ENCODE measurements at places on chromosomes 16 and 17.

- no peak for DNase-seq
Measured at GRCh38 chr16:83996481-83997252, 28.6 kb downstream of the NECAB2 start.

DNA sequence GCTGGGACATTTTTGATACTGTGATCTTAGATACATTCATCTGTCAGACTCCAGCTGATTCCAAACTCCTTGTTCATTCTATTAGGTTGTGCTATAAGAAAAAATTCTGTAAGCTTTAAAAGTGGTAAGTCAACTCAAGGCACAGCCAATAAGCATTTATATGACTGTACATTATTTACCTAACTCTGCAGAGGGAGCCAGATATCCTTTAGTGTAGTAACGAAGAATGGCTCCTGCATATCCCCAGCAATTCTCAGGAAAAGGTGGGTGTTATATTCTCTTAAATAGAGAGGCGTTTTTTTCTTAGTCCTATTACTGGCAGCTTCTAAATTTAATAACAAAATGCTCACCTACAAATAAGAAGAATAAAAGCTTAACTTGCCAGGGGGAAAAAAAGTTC, 374.3 kb upstream of the GOT2 start:
- DNase-seq, result no peak

DNA sequence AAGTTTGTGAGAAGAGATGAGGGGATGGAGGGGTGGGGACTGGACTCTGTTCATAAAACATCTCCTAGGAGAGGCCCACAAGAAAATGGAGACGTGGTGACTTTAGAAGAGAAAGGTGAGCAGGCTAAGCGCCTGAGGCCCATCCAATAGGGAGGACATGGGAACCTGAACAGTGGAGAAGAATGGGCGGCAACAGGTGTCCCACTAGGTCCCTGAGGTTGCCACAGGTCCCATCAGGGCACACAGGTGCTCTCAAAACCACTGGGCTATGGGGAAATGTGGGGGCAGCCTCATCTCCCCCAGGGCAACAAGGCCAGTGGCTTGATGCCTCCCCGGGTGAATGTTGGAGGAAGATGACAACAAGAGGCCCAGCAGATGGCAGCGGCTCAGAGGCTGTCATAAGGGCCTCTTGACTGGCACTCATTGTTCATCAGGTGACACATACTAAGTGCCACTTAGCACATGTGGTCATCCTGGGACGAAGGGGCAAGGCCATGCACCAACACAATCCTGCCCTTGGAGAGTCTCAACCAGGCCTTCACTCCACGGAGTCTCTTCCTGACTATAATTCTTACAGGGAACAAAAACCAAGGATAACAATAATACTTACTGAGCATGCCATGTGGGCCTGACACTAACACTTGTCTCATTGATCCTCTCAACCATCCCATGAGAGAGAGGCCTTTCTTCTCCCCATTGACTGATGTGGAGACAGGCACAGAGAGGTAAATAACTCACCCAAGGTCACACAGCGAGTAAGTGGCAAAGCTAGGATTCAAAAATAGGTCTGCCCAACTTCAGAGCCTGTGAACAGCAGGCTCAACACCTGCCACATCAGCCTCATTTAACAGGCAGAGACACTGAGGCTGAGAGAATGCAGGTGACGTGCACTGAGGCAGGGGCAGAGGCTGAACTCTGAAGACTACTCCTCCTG, 38.0 kb downstream of the CUEDC1 start:
- DNase-seq, result no peak

DNA sequence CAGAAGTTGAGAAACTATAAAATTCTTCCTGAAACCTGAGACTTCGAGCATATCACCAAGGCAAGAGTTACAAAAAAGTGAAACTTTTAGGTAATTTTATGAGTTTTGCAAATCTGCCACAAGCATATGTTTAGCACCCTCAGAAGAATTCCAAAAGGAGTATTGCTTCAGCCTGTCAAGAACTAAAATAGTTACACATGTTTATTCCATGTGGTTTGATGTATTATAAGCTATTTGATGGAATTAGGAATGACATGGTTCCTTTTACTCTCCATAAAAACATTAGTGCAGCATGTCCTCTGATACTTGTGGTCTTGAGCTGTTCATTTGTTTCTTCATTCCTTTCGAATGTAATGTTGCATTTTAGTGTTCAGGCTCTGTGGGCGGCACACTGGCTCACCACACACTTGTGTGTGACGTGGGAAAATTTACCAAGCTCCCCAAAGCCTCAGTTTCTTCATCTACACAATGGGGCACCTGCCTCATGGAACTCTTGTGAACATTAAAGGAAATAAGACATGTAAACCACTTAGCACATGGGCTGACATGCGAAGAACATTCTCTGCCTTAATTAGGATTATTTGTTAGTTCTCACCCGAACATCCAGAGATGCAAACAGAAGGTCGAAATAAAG, 204.2 kb upstream of the FOXF1 start:
- DNase-seq, result no peak

DNA sequence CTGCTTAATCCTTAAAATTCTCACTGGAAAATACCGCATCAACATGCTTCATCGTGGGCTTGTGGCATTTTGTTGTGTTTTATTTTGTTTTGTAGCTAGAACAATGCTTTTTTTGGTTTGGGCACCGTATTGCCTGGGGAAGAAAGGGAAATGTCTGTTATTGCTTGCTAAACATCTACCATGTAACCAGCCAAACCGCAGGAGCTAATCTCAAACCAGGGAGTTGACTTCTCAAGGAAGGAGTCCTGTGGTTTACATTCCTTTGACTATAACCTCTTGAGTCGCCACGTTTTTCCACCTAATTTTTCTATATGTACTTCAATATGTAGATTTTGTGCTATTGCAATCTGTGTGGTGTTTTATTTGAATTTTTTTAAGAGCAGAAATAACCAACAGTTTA, 593.5 kb upstream of the SOX9 start:
- no peak for DNase-seq

- DNase-seq, result no peak
Measured at GRCh38 chr17:59266745-59267144, 46.4 kb downstream of the GDPD1 start.

GRCh38 chr17:56290802-56291118, 137.5 kb downstream of the ANKFN1 start:
- DNase-seq, result no peak

DNA sequence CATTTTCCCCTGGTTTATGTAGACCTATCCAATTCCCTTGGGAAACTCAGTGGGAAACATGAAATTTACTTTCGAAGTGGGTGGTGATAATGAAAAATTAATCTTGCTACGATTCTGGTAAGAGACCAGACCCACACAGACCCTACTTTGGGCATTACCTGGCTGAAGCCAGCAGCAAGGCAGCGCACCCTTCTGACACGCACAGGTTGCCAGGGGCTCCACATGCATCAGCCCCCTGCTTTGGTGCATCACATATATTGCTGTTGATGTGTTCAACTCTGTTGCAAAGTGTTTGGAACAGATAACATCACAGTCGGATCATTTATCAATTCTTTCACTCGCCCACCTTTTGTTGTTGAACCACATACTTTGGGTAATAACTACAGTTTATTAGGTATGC, 26.6 kb downstream of the SMARCE1 start:
- no peak for DNase-seq

DNA sequence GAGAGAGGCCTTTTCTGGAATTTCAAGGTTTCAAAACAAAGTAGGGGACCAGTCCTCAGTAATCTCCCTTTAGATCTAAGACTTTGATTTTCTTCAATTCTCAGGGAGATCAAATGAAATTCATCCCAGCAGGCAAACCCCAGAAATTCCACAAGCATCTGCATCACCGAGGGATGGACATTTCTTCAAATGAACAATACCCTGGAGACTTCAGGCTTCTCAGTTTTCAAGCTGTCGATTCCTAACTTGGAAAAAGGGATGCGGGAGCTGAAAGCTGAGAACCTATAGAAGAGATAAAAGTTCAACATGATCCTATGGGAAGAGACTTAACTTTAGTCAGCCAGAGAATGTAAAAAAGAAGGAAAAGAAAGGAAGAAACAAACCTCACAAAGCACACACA, 296.9 kb upstream of the CDH5 start:
- DNase-seq, result no peak

DNA sequence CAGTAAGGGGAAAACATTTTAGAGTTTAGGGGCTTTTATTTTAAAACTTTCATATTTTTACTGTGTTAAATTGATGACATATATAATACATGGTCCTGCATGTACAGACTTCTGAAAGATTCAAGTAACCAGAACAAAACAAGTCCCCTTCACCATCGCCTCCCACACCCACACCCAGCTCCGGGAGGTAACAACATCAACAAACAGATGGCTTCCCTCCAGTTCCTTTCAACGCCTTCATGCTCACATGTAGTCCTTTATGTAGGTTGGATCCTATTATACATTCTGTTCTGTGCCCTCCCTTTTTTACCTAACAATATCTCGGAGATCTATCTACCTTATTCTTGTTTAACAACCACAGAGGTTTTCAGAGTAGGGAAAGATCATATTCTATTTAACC, 30.5 kb downstream of the GINS3 start:
- no peak for DNase-seq

DNA sequence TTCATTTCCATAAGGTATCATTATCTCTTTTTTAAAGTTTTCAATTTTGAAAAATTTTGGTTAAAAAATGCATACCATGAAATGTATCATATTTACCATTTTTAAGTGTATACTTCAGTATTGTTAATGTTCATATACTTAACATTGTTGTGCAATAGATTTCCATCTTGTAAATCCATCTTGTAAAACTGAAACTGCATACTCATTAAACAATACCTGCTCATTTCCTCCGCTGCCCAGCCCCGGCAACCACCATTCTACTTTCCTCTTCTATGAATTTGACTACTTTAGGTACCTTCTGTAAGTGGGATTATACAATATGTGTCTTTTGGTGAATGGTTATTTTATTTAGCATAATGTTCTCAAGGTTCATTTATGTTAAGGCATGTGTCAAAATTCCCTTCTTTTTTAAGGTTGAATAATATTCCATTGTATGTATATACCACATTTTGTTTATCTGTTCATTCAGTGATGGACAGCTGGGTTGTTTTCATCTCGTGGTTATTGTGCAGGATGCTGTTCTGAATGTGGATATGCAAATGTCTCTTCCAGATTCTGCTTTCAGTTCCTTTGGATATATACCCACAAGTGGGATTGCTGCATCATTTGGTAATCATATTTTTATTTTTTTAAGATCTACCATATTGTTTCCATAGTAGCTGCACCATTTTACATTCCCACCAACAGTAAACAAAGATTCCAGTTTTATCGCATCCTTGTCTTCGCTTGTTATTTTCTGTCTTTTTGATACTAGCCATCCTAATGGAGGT, 6.7 kb downstream of the CCL2 start:
- no peak for DNase-seq

DNA sequence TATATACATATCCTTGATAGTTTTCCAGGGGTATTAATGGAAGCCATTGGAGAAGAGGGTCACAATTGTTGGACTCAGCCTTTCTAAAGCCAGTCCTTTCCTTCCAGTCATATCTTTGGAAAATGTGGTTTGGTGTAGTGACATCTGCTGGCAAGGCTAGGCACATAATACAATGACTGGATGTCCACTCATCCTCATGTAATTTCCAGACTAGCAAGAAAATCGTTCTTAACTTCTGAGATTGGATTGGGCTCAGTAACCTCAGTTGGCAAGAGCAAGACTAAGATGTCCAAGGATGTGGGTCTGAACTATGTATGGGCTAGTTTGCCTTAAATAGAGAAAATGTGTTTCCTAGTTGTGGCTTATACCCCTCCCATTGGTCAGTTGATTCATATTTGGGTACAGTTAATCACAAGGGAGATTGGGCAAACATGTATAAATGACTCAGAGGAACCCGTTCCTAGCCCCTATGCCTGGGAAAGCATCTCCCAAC, 8.7 kb upstream of the KAT7 start:
- DNase-seq, result no peak

All from esophagus squamous epithelium (tissue), 5 donors.